ENCODE measurements at places on chromosomes 4 and X.

GRCh38 chr4:8279321-8280157 is 10.0 kb downstream of the HTRA3 start:
- ATAC-seq = no peak

DNA sequence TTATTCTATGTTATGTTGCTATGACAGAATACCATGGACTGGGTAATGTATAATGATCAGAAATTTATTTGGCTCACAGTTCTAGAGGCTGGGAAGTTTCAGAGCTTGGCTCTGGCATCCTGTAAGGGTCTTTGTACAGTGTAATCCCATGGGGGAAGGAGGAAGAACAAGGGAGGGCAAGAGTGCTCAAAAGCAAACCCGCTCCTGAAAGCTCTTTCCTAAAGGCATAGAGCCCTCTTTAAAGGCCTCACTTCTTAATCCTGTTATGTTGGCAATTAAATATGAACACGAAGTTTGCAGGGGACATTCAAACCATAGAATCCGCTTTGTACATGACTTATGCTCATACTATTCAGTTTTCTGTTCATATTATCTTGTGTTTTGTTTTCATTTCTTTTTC is 191.3 kb upstream of the CTSO start:
- no peak for ATAC-seq

GRCh38 chr4:55386073-55386472 is 9.7 kb upstream of the TMEM165 start:
- ATAC-seq = peak; percentile 100

- no peak for ATAC-seq
Measured at GRCh38 chr4:6912441-6912840, 2.8 kb downstream of the TBC1D14 start.

DNA sequence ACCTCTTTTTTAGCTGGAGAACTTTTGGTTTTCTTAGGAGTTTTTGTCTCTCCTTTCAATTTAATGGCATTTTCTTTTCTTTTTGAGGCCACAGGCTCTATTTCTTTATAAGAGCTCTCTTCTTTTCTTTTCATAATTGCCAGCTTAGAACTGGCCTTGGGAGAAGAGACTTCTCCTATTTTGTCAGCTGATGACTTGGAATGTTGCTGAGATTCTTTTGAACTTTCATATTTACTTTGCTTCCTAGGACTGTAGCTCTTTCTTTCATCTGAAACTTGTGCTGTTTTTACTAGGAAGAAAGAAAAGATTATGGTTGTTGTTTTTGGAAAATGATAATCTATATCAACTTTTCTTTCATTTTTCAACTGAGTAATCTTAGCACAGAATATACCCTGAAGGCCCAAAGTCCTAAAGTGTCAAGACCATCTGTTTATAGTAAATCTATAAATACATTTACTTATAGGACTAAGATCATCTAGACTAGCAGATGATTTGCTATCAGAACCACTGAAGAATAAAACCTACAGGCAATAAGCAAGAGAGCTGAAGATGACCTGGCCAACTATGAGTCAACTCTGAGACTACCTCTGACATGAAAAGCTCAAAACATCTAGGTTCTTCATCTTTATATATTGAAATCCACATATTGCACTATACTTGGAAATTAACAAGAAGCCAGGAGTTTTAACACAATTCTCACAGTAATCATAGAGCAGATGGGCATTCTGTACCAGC is 45.6 kb downstream of the RFC1 start:
- ATAC-seq = no peak

DNA sequence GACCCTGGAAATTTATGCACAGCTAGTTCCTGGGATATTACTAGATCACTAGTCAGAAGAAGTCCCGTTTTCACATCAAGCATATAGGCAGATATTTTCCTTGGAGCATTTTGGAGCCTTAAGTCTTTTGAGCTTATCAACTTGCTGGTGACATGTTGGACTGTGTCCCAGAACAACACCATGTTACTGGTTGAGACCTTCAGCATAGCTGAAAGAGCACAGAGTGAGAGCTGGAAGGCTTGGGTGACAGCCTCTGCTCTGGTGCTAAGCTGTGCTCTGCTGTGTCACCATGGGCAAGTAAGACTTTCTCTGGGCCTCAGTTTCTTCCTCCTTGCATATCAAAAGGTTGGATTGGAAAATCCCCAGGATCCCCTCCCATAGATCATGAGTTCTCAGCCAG is 116.6 kb upstream of the FRMPD4 start:
- ATAC-seq = no peak

GRCh38 chr4:140152013-140152703 is 1.8 kb downstream of the MAML3 start:
- ATAC-seq = peak; percentile 61

GRCh38 chrX:24204331-24204730 is 54.8 kb downstream of the ZFX start:
- no peak for ATAC-seq

DNA sequence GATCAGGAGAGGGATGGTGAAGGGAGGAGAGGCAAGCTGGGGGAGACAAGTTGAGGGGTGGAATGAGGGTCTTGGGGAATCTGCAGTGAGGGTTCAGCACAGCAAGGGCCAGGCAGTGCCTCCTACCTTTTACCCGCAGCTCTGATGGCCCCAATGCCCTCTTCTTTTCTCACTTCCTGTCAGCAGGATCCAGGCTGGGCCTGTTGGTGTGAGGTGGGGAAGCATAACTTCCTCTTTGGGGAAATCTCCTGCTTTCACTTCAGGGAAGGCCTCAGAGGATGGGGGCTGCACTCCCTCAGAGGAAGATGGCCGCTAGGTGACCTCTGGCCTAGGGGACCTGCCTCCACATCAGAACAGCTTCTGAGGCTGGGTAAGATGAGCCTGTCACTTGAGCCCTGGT is 36.5 kb downstream of the EFNB1 start:
- no peak for ATAC-seq

GRCh38 chrX:71168134-71168533 is 23.5 kb downstream of the NLGN3 start:
- no peak for ATAC-seq

GRCh38 chr4:40038977-40039376 is 17.7 kb upstream of the N4BP2 start:
- no peak for ATAC-seq

DNA sequence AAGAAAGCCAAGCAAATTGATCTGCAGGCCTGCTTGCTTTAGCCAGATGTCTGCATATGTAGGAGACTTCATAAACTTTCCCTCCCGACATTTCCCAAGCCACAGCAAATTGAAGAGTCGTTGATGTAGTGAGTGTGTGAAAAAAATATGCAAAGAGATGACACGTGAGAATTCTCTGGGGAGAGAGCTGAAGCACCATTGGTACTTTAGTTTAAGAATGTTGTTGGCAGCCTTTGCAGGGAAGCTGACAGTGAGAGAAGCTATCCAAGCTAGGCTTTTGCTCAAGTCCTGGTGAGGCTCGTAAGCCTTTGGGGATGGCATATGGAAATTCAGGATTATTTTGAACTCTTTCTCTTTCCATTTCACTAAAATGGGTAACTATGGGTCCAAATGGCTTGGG is 87.5 kb downstream of the GLRA2 start:
- ATAC-seq = no peak

- ATAC-seq = no peak
Measured at GRCh38 chr4:161178310-161178709, 985.5 kb downstream of the FSTL5 start.

DNA sequence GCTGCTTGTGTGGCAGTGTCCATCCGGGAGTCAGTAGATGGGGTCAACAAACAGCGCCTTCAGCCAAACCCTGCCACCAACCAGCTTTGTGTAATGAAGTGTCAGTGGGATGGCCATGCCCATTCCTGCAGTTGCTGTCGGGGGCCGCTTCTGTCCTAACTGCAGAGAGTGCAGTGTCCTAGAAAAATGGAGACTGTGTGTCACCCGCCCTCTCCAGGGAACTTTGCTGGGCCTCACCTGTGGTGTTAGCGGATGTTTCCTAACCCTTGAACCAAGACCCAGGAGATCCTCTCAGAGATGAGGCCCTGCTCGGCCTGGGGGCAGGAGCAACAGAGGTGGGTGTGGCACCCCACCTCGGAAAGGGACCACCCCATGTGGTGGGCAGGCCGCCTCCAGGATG is 35.3 kb upstream of the HGFAC start:
- ATAC-seq = no peak

DNA sequence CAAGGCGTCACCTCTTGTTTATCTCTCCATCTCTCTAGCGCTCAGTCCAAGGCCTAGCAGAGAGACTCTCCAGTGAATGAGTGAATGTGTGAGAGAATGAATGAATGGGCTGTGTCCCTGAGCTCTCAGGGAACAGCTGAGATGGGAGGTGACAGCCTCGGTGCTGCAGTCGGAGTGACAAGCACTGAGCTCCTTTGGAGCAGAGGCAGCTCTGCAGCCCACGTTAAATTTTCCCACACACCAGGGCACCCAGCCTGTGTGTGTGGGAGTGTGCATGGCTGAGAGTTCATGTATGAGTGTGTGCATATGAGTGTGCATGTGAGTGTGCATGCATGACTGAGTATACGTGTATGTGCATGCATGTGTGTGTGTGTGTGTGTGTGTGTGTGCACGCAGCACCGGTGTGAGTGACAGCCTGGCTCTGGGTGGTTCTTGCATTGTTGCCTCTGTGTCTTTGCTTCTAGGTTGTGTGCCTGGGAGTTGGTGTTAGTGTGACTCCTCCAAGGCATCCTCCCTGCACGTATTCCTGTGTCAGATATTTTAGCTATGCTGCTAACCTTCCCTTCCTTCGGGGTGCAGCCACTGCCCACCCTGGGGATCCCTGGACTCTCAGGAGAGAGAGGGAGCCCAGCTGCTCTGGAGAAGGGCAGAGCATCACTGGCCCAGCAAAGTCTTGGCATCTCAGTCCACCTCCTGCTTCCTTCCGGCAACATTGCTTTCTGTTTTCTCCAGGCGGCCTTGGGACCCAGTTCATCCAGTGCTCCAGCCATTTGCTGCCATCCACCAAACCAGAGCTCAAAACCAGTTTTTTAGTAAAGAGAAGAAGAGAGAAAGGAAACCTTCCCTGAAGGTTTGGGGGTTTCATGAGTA is 98.6 kb downstream of the PPP2R2C start:
- no peak for ATAC-seq

DNA sequence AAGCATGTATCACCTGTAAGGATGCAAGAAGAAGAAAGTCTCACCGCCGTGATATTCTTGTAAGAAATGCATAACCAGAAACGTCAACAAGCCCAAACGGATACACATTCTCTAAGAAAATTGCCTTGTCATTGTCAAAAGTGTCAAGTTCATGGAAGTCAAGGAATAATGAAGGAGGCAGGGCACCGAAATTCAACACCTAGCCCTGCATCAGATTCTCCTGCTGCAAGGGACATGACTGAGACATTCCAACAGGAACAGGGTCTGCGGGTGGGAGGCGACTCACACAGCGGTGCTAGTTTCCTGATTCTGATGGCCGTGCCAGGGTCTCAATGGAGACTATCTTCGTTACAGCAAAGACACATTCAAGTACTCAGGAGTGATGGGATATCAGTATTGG is 26.7 kb downstream of the IRF2 start:
- no peak for ATAC-seq

DNA sequence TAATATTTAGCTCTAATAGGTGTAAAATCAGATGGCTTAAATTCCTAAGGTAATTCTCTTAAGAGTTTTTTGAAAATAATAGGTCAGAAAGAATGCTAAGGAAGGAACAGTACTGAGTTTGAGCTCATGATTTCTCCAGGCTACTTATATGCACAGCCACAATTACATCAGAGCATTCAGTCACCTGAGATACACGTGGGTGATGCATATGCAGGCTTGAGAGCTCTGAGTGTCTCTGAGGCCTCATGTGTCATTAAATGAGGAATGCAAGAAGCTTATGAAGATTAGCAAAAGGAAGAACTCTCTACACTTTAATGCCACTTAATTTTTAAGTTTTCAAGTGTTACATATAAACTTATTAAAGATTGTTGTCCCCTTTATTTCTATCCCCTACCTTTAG is 124.0 kb upstream of the STIM2 start:
- no peak for ATAC-seq

GRCh38 chrX:2439613-2440012 is 61.2 kb downstream of the DHRSX start:
- no peak for ATAC-seq

- ATAC-seq = no peak
Measured at GRCh38 chrX:7948483-7948882, 21.3 kb upstream of the PNPLA4 start.

- no peak for ATAC-seq
Measured at GRCh38 chr4:156177941-156178340, 224.3 kb upstream of the CTSO start.

- no peak for ATAC-seq
Measured at GRCh38 chr4:142547974-142548373, 298.1 kb downstream of the INPP4B start.

DNA sequence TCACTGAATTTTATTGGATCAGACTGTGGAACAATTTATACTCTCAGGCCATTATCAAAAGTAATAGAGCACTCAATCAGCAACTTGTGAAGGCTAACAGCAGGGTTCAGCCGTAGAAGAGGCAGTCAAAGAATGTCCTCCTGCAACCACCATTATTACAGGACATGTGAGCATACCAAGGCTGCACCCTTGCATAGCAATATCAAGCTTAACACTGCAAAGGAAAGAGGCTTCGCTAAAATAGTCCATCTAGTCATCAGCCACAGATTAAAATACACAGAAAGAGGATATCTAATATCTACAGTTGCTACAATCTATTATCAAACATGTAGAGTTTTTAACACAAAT is 42.9 kb upstream of the TMPRSS11B start:
- no peak for ATAC-seq

DNA sequence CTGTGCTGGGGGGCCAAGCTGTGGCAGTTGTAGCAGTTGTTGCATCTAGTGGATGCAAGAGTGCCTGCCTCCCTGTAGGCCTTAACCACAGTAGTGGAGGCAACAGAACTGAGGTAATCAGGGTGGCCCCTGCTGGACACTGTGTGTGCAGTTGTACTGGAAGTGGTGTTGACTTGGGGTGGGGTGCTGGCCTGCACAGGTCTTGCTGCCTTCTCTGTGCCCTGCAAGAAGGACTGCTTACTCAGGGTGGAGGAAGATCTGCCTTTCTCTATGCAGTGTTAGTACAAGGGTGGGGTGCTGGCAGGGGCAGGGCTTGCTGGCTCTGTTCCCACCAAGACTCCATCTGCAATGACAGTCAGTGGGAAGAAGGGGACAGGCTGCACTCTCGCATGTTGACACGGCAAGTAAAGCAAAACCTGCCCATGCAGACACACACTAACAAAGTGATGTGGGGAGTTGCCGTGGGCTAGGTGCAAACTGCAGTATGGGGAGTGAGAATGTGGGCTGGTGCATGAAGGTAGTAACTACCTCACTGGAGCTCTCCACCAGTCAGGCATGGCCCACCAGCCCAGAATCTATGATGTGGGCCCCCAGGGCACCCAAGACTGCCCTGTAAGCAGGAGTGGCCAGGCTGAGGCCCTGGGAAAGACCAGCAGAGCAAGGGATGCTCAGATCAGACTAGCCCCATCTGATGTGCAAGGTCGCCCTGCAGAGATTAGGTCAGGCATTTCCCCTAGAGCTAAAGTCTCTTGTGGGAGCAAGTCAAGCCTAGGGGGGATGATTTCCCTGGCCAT is 594.9 kb downstream of the TECRL start:
- ATAC-seq = no peak

DNA sequence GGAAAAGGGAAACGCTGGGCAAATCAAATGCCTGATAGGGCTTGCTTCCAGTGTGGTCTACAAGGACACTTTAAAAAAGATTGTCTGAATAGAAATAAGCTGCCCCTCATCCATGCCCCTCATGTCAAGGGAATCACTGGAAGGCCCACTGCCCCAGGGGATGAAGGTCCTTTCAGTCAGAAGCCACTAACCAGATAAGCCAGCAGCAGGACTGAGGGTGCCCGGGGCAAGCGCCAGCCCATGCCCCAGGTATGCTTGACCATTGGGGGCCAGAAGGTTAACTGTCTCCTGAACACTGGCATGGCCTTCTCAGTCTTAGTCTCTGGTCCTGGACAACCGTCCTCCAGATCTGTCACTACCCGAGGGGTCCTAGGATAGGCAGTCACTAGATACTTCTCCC is 17.7 kb downstream of the ACOX3 start:
- no peak for ATAC-seq

All from SK-N-SH treated with all-trans-retinoic acid at 6 μM for 48 hours (cell line).